ENCODE measurements at places on chromosomes 7 and 10.
A peak's percentile ranks its signal among the peaks of the same experiment; 100 is the strongest.

GRCh38 chr10:69479240-69480067 lies 28.2 kb downstream of the TSPAN15 start:
- H3K27me3 ChIP-seq = no peaks in the 10 kb centered on the region
- H3K4me3 ChIP-seq = no peak overlapping the region
- no peaks in the 10 kb centered on the region for H3K4me1 ChIP-seq
- no peaks in the 10 kb centered on the region for H3K36me3 ChIP-seq
- no peak overlapping the region for H3K27ac ChIP-seq

DNA sequence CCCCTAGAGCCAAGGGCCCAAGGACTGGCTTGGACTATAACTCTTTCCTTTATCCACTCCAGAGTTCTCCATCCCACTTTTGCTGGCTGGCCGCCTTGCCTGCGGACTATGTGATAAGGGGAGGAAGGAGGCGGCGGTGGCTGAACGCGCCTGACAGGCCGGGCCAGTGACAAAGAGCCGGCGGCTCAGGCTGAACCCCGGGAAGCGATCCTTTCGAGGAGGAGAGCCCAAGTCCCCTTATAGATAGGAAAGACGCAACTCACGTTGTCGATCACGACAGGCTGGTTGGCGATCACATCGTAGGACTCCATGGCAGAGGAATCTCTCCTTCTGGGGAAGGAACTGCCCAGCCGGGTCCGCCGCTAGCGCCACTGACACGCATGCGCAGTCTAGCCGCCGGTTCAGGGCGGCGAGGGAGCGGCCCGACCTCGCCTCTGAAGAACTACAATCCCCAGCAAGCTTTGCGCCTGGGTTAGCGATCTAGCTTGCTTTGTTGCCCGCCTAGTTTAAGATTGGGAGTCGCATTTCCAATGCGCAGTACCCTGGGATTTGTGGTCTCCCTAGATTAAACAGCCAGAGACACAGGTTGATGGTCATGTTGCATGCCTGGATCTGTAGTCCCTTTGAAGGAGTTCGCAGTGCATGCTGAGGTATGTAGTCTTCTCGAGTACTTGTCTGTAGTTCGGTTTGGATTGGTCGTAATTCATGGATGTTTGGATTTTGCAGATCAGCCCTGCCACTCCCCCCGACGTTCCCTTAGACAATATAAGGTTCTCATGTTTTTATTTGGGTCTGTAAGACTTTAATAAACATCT lies at the start of gene ACTR1A:
Gene ACTR1A, minus strand, starts transcription at position 376 of the 815 bp plus-strand sequence. Its CDS starts 65 bp downstream, at position 311.
- peaks cover 24% of the 10 kb centered on the region for H3K4me1 ChIP-seq
- peak; percentile 94 for DNase-seq
- H3K27me3 ChIP-seq = no peaks in the 10 kb centered on the region
- peaks cover 11% of the 10 kb centered on the region for H3K36me3 ChIP-seq

DNA sequence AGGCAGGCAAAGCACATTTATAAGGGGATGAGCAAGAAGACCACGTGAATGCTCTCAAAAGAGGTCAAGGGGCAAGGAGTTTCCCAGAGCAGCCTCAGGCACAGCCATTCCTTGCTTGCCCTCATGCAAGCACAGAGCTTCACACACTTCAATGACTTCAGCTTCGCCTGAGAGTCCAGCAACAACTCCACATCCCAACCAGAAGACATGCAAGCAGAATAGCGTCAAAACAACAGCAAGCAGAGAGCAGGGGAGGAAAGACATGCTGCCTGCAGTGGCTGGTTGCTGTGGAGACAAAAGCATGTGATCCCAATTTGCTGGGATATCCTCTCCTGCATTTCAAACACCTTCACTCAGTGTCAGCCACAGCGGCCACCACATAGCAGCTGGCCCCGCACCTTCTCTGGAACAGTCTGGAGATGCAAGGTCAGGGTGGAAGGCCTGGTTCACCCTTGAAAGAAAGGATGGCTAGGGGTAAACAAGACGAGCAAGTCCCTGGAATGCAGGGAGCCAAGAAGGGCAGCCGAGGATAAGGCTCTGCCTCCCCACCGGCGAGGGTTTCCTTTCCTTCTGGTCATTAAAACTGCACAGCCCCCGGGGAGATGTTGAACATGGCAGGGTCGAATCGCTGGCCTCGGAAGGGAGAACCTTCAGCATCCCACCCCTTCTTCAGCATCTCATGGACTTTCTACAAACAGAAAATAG lies 60.2 kb upstream of the CAMK2B start:
- H3K4me1 ChIP-seq = no peaks in the 10 kb centered on the region
- no peak overlapping the region for H3K27ac ChIP-seq
- DNase-seq = no peak

GRCh38 chr7:99011341-99011705 lies 132.6 kb downstream of the SMURF1 start:
- peaks cover 77% of the 10 kb centered on the region for H3K36me3 ChIP-seq
- DNase-seq = no peak
- no peak overlapping the region for H3K4me3 ChIP-seq
- no peaks in the 10 kb centered on the region for H3K4me1 ChIP-seq
- no peak overlapping the region for H3K27ac ChIP-seq

GRCh38 chr7:55105952-55106351 lies 87.1 kb downstream of the EGFR start:
- H3K27ac ChIP-seq = no peak overlapping the region
- DNase-seq = no peak
- no peaks in the 10 kb centered on the region for H3K36me3 ChIP-seq
- peaks cover 17% of the 10 kb centered on the region for H3K27me3 ChIP-seq
- H3K4me3 ChIP-seq = no peak overlapping the region

DNA sequence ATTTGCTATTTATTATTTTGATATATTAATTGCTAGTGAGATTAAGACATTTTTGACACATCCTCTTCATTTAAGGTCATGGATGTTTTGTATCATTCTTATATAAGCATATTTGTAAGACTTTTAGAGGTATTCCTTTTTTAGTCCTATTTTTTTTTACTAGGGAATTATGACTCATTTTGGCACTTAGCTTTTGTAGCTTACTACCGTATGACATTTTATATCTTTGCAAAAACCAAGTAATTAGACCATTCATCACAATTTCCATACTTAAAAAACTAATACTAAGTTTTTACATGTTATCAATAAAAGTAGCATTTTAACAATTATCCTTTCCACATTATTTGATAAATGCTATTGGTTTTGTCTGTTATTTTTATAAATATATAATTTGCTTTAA lies 41.6 kb downstream of the BMPR1A start:
- H3K4me1 ChIP-seq = no peaks in the 10 kb centered on the region
- DNase-seq = no peak
- no peak overlapping the region for H3K27ac ChIP-seq
- H3K4me3 ChIP-seq = no peak overlapping the region

DNA sequence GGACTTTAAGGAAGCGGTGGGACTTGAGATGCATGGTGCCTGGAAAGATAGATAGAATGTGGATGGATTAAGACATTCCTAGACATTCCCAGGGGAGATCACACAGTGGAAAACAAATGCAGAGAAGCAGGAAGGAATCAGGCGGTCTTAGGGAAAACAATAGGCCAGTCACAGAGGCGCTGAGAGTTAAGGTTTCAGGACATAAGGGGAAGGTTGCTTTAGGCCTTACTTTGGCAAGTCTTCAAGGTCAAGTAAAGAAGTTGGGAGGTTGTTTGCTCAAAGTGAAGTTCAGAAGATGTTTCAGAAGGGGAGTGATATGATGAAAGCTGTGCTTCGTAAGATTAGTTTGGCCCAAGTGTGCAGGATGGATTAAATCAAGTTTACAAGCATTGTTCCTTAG lies 109.4 kb downstream of the SUGCT start:
- no peaks in the 10 kb centered on the region for H3K36me3 ChIP-seq

DNA sequence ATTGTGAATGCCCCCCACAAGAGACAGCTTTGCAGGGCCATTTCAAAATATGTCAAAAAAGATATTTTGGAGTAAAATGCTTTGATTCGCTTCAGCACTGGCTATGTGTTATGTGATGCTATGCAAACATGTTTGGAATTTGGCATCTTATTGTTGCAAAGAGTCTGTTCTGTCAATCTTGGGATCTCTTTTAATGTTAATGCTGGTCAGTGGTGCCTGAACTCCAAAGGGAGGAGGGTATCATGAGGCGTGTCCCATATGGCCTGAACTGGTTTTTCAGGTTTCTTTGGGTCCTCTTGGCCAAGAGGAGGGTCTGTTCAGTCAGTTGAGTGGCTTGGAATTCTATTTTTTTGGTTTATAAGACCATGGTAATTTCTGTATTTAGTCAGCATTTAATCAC lies 81.4 kb downstream of the HECW1 start:
- peaks cover 19% of the 10 kb centered on the region for H3K27me3 ChIP-seq
- H3K4me3 ChIP-seq = no peak overlapping the region
- DNase-seq = no peak
- H3K36me3 ChIP-seq = no peaks in the 10 kb centered on the region
